ENCODE measurements at places on chromosomes 12 and 14.

- DNase-seq: no peak
Measured at GRCh38 chr12:10553148-10553547, 47.5 kb downstream of the EIF2S3B start.

GRCh38 chr14:29458547-29458946 lies 469.1 kb downstream of the PRKD1 start:
- no peak for DNase-seq

GRCh38 chr12:78951803-78952551 lies 87.4 kb downstream of the SYT1 start:
- DNase-seq: no peak

- DNase-seq: no peak
Measured at GRCh38 chr14:68203871-68204270, 384.3 kb downstream of the RAD51B start.

- DNase-seq: no peak
Measured at GRCh38 chr14:77140359-77141213, 1.0 kb downstream of the ZDHHC22 start.

DNA sequence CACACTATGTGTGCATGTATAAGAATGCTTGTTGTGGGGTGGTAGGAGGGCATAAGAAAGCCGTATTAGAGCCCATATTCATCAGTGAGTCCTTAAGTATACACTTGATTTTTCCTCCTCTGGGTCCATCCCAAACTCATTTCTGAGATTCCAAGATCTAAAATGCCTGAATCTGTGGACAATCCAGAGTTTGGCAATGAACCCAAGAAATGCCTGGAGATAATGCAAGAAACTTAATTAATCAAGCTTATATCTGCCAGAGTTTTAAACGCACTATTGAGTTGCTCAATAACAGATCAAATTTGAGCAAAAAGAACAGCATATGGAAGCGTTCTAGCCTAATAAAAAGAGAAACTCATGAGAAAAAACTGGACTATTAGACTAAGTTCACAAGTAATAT lies 143.4 kb upstream of the NAV3 start:
- no peak for DNase-seq

DNA sequence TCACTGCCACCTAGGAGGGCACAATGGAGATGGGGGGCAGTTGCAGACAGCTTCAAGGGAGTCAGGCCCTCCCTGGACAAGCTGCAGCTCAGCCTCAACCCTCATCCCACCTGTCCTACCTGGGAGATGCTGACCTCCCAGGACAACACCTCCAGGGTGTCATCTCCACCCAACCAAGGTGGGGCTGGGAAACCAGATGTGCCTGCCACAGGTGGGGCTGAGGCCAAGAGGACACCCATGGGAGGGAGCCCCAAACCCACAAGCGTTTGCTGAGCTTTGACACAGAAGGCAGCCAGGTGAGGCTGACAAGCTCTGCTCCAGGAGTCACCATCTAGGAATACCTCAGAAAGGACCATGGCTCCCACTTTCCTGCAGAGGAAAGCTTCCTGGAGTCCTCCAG lies 31.5 kb downstream of the ZFP36L1 start:
- DNase-seq: no peak

DNA sequence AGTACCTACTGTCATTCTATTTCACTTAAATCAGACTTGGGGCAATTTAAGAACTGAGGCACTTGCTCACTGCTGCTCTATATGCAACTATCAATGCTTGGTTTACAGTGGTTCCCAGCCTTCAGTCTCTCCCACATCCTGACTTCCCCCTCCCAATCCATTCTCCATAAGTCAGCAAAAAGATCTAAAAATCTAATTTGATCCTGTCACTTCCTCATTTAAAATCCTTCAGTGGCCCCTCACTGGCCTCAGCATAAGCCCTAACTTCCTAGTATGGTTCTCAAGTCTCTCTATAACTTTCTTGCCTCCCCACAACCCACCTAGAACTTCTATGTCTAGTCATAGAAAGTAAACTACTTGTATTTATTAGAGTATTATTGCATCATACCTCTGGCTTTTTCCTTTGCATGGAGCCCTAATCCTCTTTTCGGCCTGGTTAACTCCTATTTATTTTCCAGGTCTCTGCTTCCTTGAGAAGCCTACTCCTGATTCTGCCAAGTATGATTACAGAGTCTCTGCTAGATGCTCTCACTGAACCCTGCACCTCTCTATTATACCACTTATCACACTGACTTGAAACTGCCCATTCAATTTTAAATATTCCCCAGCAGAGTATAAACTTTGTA lies 130.6 kb downstream of the RALGAPA1 start:
- DNase-seq: no peak
